ENCODE measurements at places on chromosomes 7 and 10.
A peak's percentile ranks its signal among the peaks of the same experiment; 100 is the strongest.

DNA sequence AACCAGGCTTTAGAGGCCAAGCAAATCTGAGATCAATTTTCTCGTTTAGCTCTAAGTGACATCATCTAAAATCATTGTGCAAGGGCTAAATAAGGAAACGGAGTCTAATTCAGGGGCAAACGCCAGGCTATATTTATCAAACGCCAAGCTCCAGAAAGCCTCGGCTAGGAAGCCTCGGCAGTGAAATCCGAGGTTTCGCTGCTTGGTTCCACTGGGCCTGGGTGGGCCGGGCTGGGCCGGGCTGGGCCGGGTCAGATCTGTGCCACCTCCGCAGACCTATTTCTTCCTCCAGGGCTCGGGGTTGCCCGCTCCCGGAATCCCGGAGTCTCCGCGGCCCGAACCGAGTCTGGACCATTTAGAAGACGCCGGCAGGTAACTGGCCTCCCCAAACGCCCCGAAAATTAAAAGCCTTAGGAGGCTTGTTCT, 459 bp upstream of the FEZF1 start:
- DNase-seq: no peak

DNA sequence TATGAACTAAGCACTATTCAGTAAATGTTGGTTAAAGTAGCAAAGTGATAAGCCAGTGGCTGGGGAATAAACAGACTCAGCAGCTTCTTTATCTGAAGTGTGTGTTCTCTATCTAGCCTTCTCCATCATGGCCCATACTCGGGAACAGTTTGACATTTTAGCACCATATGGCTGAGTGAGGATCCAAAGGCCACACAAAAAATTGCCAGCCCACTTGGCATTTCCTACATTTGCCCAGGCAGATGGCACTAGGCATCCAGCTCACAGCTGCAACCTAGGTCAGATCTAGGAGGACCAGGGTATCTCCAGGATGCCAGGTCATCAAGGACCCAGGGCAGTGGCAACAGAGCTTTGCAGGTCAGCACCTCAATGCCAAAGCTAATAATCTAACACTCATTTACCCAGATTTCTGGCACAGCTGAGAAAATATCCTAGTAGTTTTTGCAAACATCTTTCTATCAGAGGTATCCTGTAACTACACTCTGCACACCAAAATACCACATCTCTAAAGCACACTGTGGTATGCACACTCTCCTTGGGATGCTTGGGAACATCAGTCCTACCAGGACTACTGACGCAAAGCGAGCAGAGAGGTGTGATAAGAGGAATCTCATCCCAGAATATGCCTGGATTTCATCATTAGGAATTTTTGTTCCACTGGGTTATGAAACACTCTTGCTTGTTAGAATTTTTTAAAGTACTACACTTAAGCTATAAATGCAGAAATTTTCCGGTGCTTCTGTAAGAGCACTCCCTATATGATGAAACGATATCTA, 61.7 kb downstream of the DOCK4 start:
- no peak for DNase-seq

DNA sequence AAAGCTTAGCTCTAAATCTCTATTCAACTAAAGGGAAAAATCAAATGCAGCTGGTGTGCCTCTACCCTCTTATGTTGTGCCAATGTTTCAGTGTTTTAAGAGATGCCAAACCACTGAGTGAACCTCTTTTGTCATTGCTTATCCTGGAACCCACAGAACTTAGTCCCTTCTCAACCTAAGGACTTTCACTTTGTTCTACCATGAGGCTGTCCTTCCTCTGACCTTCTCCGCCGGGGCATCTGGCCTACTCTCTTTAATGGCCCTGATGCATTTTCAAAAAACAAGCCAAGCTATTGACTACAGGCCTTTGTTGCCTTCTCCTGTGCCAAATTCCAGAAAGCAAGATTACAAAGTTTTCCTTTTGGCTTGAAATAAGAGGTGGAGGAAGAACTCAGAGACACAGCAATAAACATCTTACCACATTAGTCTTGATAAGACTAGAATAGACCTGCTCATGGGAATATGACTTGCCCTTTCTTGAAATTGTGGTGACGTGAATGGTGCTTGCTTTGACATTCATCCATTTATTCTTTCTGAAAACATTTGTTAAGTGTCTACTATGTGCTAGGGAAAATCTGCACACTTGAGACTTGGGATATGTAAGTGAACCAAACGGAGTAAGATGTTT, 253.2 kb upstream of the SMIM30 start:
- DNase-seq: no peak

DNA sequence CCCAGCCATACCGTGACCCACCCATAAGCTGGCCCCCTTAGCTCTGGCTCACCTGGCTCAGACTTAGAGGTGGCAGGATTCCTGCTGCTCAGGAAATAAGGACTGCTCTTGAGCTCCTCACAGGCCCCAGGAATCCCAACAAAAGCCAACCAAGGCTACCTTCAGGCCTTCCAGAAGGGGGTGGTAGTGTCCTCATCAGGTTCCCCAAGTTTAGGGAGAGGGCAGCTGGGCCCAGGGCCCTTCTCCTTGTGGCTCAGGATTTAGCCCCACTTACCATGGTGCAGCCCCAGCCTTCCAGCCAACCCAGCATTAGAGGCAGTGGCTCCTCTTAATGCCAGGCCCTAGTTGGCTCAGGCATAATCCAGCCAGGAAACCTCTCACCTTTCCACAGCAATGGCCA, 23.5 kb downstream of the NPFFR1 start:
- no peak for DNase-seq

- DNase-seq: no peak
Measured at GRCh38 chr7:1108264-1108920, 20.5 kb downstream of the GPER1 start.

DNA sequence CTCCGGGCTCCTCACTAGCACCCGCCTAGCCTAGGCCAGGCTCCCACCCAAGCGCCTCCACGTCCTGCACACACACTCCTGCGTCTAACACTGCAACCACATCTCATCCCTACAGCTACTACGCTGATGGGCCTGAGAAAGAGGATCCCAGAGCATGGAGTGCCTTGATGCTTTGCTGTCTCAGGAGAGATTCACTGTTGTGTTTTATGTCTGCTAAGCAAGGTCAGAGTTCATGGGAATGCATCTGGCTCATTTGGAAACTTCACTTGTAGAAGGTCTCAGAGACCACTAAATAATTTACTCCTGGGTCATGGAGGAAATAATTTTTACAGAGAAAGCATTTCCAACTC, 88.7 kb downstream of the SLIT1 start:
- no peak for DNase-seq

DNA sequence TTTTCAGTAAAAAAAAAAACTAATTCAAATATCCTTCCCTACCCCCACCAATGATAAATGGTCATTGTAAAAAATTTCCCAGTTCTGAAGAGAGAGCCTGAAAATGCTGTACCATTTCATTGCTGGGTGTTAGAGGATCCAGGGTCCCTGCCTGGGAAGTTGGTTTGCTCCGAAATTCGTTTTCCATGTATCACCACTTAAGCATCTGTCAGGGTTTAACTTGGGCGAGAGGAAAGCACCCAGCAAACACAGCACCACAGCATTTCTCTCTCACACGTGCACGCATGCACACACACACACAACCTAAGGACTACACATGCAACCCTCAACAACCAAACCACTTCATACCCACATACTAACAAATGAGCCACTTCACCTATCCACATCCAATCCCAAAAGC, 42.1 kb upstream of the EMX2 start:
- DNase-seq: no peak

GRCh38 chr7:23476286-23477156, 6.2 kb upstream of the IGF2BP3 start:
- no peak for DNase-seq

GRCh38 chr7:130441408-130441869, 623 bp upstream of the CEP41 start:
- no peak for DNase-seq

GRCh38 chr7:128121711-128122530, 90.7 kb upstream of the LRRC4 start:
- DNase-seq: no peak

GRCh38 chr10:111335826-111336225, 259.0 kb downstream of the ADRA2A start:
- no peak for DNase-seq

- DNase-seq: peak; percentile 11
Measured at GRCh38 chr10:78602201-78602932, 466.4 kb upstream of the ZMIZ1 start.

GRCh38 chr7:101941481-101942383, 124.3 kb downstream of the CUX1 start:
- no peak for DNase-seq

DNA sequence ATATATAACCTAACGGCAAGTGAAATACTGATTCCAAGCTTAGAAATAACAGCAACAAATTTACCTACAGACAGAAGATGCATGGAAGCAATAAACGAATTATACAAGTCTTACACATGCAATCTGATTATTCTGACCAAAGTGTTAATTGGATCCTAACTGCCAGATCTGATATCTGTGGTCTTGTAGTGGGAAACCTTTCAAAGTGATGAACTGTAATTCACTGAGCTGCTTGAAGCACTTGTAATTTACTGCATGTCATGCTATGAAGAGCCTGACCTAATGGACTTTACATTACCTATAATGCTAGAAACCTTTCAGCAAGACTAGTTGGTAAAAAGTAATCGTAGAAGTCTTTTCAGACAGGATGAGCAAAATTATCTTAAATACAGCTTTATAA, 205.6 kb downstream of the FOXP2 start:
- no peak for DNase-seq

DNA sequence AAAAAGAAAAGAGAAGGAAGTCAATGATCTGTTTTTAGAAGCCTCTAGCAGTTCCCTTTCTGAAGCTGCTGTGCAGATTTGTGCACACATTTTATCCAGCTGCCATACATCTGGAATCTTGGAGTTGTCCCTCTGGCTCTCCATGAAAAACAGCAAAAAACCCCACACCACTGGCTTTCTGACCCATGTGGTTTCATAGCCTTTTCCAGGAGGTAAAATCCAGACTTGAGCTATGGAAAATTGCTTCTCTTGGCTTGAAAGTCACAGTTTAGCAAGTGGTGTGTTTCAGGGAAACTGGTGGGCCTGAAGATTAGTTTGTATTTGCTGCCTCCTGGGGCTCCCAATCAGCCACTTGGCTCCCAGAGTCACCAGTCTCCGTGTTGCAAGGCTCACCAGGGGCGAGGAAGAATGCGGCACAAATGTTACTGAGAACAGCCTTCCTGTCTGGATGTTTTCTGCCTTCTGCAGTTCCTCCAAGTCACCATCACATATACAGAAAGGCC, 50.1 kb upstream of the ADRB1 start:
- no peak for DNase-seq

- DNase-seq: no peak
Measured at GRCh38 chr10:49577182-49577925, 32.8 kb upstream of the SLC18A3 start.

DNA sequence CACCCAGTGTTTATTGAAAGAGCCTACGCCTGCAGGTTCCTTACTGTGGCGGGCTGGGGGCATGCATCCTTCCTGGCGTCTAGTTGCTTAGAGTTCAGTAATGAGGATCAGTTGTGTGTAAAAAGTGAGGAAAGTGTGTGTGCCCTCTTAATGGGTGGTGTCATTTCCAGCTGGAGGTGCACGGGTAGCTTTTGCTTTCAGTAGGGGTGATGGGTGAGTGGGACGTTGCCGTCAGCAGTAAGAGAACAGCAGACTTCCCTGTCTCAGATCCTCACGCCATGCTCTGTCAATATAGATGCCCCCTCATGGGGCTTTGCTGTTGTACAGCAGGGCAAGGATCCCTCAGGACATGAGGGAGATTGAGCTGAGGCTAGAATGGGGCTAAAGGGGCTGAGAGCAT, 352.6 kb upstream of the GALNT17 start:
- DNase-seq: no peak

- peak; percentile 40 for DNase-seq
Measured at GRCh38 chr7:45001138-45001694, 1.2 kb downstream of the CCM2 start.

GRCh38 chr10:75451831-75452230, 20.4 kb downstream of the LRMDA start:
- DNase-seq: no peak

DNA sequence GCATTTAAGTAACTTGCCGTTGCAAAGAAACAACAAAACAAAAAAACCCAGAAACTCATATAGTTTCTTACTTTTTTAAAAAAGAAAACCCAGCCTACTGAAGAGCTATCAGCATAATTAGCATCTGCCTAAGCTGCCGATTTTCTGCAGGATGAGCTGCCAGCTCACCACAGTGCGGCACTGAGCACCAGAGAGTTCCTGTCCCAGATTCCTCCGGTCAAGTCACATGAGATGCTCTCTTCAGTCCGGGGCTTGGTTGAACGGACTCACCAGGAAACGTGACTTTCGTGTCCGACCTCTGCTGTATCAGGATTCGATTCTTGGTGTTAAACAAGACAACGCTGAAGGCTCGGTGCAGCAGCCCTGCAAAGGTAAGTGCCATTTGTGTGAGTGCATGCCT, 3.2 kb downstream of the IDI2 start:
- no peak for DNase-seq

- DNase-seq: no peak
Measured at GRCh38 chr10:58796242-58796641, 283.6 kb downstream of the BICC1 start.

DNA sequence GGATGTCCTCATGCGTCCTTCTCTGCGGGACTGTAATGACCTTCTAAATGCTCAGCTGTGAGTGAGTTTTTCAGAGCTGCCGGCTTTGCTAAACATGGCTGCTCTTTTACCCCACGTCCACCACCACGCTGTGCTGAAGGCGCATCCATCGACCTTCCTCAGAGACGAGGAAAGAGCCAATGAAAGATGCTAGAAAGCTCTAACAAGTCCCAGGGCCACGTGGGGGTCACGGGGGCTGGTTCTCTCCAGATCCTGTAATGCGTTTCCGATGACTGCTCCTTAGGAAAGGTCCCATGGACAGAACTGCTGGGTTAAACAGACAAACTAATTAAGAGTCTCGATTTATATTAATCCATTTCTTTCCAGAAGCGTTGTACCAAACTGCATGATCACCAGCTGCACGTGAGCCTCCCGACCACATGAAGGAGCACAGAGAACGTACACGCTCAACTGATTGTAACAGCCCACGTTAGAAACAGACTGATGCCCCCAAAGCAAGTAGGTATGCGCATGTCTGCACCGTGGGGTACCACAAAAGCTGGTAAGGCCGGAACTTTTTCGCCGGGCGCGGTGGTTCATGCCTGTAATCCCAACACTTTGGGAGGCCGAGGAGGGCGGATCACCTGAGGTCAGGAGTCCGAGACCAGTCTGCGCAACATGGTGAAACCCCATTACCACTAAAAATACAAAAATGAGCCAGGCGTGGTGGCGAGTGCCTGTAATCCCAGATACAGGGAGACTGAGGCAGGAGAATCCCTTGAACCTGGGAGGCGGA, 109.6 kb downstream of the TCERG1L start:
- no peak for DNase-seq

Data from stimulated activated CD4-positive, alpha-beta T cell treated with anti-CD3 and anti-CD28 coated beads, Interleukin-4, amount 100 ng/mL, for 48 hours (primary cell).